ENCODE measurements at places on chromosomes 6 and 20.

GRCh38 chr20:32344835-32345506, 13.2 kb upstream of the ASXL1 start:
- DNase-seq: no peak

GRCh38 chr6:74939151-74939708, 266.6 kb downstream of the COL12A1 start:
- DNase-seq: no peak

DNA sequence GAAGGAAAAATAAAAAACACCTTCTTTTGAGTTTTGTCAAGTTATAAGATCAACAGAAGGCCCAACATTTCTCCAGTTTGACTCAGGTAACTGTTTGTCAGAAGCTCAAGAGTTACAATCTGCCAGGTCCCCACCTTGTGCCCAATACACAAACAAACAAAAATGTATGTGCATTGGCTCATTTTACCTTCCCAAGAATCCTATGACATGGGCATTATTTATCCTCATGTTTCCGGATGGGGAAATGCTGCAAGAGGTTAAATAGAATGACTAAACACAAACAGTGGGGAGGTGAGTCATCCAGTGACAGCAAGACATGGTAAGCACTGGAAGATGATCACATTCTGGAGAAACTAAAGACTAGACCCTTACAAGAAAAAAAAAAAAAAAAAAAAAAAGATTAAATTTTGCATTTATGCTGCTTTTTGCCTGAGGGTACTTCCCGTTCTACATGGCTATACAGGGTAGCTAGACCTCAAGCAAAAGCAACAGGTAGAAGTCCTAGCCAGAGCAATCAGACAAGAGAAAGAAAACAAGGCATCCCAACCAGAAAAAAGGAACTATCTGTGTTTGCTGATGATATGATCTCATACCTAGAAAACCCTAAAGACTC, 23.6 kb upstream of the ANKRD60 start:
- no peak for DNase-seq

DNA sequence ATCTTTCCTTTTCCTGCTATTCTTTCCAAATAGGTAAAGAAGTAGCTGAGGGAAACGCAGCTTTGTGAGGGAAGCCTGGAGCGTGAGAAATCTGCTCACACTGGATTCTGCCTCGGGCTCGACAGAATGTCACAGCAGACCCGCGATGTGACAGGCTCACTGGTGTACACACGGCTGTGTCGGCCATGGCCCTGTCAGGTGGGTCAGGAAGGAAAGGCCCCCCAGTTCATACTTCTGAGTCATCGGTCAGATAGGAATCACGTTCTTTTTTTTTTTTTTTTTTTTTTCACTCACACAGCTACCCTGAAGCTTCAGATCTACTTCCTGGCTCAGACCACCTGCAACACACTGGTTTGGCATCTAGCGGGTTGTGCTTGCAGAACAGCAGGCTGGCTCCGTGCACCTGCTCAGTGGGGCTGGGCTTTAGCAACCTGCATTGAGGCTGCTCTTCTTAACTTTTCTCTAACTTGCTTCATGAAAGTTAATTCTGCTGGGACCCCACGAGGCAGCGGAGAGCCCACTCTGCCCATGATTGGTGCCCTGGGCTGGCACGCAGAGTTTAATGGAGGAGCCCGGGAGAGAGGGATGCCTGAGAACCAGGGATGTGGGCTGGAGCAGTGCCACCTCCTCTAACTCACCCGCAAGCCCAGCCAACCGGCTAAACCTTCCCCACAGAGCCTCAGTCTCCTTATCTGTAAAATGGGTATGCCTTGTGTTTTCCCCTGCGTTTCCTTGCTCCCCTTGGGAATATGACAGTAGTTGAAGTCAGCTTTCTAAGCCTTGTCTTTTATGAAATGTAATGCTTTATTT, 61.5 kb upstream of the FNDC1 start:
- no peak for DNase-seq

DNA sequence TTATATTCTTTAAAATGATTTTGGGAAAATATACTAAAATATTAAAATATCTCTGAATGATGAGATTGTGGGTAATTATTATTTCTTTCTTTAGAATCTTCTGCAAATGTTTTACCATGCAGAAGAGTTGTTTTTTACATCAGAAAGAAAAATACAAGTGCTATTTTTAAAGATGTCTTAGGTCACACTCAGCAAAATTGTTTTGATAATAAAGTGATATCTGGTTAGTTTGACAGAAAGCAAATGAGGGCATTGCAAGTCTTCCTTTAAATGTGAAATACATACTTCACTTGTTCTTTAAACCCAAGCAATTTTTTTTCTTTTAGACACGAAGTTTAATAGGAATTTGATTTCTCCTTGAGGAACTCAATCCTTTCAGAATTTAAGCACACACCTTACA, 43.6 kb upstream of the STXBP5 start:
- no peak for DNase-seq

DNA sequence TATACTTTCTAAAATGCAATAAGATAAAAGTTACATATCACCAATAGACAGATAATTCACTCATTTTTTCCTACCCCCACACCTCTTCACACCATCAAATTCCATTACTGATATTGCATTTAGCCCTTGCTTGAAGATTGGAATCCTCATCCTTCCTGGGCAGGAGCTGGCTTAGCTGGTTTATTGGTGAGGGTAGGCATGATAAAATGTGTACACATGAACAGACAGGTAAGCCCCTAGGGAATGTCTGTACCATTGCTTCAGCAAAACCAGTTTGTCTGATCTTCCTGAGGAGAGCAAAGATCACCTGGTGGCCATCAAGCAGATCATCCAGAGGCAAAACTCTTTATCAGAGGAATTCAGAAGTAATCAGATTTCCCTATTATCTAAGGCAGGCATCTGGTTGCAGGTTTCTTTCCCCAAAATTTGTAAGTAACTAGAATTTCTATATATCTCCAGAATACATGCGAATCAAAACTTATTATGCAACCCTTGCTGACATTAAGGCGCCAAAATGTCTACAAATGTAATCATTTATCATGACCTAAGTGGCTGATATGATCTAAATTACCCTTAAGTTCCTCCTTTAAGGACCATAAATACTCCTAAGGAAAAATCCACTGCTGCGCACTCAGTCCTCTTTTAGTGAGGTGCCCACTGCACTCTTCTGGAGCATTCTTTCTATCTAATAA, 6.6 kb upstream of the FABP7 start:
- no peak for DNase-seq

DNA sequence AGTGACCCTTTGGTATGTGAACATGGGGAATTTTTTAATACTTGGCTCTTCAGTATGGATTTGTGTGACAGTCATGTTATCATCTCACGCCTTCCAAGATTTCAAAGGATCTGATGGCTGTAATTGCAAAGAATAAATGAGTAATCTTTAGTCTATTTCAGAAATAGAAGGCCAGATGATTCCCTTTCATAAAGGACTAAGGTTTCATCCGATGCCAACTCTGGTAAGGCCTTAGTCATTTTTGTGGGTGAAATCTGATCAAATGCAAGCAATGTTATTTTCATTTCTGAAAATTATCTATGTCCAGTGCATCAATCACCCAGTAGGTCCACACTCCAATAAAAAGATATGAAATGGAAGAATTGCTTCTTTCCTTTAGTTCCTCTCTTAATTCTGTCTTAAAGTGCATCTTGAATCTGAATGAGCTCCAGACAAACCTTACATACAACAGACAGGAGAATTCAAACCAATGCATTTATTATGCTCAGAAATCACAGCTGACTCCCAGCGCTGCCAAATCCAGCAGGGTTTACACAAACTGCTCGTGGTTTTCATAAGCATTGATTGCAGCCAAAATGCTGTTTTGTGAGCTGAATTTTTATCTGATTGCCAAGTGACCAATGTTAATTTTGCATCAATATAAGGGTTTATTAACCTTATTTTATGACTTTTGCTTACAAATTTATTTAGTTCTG, 565.2 kb upstream of the MARCKS start:
- DNase-seq: no peak

GRCh38 chr6:6803180-6803977, 214.9 kb downstream of the LY86 start:
- DNase-seq: no peak

GRCh38 chr20:13613917-13614316, 24.8 kb downstream of the TASP1 start:
- no peak for DNase-seq

- peak; percentile 41 for DNase-seq
Measured at GRCh38 chr6:16319813-16320532, 81.6 kb downstream of the GMPR start.

- no peak for DNase-seq
Measured at GRCh38 chr20:24337069-24337468, 132.4 kb upstream of the SYNDIG1 start.

- no peak for DNase-seq
Measured at GRCh38 chr6:153084393-153084792, 46.7 kb downstream of the RGS17 start.

DNA sequence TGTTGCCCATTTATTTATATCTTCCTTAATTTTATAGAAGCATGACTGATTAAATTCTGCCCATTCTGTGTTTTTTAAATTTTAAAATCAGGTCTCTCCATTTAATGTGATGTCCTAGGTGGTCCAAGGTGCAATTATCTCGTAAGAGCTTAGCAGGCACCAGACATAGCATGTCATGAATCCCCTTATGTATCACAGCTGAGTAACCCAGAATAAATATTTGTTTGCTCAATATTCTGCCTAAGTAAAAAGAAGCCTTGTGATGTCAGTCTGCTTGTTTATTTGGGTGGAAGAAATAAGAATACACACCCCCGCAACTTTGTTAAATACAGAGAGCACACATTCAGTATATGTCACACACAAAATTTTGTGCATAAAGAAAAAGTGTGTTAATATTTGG, 211.3 kb downstream of the FARS2 start:
- DNase-seq: no peak

DNA sequence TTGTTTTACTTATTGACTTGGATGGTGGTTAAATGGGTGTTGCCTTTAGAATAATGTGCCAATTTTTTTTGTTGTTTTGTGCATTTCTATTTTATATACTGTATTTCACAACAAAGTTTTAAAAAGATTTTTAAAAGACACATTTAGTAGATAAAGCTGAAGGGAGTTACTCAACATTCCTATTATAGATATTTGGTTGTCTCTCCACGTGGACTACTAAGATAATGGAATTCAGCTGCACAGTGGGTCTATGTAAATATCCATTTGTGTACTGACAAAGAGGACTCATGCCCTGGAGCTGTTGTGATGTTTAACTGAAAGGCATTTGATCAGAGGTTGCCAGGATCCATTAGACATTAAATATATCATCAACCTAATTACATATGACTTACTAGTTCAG, 23.2 kb upstream of the FAM135A start:
- no peak for DNase-seq

DNA sequence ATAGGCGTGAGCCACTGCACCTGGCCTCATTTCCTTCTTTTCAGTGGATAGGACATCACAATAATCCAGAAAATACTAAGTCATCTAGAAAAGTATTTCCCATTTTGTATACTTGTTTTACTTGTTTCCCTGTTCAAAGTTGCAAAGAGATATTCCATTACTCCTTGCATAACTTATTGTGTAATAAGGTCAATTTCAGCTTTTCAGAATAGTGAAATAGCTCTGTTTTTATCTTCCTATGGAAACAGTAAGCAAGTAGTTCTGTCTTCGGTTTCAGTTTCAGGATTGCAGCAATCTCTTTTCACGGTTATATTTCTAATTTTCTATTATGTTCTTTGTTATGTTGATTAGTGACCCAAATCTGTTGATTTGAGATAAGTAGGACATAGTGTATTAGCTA, 6.0 kb downstream of the STX11 start:
- DNase-seq: no peak

DNA sequence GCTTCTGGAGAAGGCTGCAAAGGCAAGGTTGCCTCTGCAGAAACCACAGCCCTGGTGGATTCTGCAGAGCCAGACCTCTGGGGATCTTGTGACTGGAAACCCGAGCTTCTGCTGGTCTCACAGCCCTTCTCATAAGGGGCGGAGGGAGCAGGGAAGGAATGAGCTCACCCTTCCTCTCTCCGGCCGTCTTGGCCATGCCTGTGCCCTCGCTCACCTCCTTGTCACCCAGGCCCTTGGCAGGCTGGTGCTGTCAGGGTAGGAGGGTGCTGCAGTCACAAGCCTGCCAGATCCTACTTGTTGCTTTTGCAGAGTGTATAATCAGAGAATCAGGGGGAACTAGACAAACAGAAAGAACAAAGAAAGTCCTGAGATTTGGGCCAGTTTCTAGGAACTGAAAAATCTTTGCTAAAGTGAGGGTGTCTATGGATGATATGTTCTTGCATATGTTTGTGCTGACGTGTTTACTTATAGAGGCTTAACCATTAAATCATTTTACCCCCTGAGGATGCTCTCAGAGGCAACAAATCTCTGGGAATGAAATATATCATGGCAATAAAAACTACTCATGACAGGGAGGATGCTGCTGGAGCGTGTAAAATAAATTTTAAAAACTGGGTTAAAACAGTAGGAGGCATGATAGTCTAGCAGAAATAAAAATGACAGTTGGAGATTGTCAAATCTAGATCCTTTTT, 244.9 kb upstream of the SOX4 start:
- DNase-seq: no peak

DNA sequence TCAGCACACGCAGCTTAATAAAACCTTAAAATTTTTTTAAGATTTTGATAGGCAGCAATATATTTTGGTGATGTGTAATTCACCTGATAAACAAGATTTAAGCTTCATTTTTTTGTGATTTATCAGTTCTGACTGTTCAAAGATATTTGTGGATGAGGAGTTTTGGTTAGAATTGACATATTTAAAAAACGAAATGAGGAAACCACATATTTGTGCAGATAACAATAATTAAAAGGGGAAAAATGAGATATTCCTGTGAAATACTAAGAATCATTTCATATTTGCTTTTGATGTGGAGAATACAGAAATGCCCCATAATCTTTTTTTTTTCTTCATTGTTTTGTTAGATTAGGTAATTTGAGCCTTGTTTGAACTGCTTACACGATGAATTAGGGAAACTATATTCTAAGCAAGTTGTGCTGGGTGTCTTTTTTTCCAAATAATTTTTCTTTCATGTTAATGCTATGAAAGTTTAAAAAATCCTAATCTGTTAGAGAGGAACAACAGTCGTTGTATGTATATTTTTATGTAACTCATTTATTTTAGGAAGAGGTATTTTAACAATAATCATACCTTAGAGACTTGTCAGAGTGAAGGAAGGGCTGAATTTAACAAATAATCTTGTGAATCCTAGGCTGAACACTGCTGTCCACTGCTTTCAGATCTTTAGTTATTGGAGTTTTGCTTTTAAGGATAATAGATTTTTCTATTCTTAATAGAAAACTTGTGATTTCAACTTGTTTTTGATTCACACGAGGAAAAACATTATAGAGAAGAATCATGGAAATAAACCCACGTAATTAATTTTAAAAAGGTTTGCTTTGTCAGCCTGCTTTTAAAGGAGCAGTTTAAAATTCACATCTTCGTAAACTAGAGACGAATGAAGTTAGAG, 4.0 kb downstream of the ARID1B start:
- no peak for DNase-seq

GRCh38 chr6:158768436-158768835, 50.7 kb downstream of the EZR start:
- no peak for DNase-seq
